Bronchial epithelial cell (primary cell): ENCODE measurements at places on chromosomes 5 and 9.

- no peak for DNase-seq
These were observed 100.2 kb downstream of the ADAMTS2 start for GRCh38 chr5:179245031-179245430.

DNA sequence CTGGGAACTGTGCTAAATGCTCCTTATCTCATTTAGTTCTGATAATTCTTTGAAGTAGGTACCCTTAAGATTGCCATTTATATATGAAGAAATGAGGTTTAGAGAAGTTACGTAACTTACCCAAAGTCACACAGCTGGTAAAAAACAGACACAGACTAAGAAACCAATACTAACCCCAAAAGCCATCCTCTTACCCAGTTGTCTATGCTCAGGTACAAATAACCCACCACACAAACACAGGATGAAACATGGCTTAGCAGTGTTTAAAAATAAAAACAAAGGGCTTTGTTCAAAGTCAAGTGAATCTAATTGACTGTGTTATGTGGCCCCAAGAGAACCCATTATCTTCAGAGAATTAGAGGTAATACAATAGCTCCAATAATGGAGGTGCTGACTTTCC lies 37.0 kb upstream of the IL7R start:
- DNase-seq: no peak

DNA sequence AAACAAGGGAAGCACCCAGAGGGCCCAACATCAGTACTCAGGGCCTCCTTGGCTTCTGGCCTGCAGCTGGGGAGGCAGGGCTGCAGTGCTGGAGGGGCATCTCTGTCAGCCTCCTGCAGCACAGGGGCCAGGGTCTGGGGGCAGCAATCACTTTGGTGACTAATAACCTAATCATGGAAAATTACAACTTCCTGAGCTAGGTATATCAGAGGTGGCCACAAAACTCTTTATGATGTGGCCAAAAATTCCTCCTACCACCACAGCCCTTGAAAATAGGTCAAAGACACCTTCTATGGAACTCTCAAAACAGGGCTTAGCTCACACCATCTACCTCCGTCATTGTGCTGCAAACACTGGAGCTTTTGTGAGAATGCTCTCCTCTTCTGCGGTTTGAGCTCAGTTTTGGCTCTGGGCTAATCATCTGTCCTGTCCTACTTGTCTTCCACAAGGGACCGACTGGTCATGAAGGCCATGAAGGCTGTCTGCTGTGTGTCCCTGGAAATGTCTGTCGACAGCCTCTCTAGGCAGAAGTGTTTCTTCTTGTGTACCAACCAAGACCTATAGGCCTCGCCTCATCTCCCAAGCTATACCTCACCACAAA lies 28.6 kb downstream of the CSF2 start:
- DNase-seq: no peak

GRCh38 chr5:170476704-170477103 lies 27.1 kb upstream of the KCNIP1 start:
- DNase-seq: no peak

DNA sequence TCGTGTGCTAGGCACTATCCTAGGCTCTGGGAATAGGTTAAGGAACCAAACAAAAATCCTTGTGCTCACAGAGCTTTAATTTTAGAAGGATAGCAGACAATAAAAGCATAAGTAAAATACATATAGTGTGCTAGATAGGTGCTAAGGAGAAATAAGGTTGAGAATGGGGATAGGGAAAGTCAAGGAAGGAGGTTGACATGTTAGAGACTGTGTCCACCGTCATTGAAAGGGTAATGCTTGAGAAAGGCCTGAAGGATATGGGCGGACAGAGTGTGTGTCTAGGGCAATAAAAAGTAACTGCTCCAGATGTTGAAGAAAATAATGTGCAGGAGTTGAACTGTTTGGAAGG lies 482 bp upstream of the TDRD7 start:
- no peak for DNase-seq

- no peak for DNase-seq
These were observed 4.7 kb downstream of the NOL6 start for GRCh38 chr9:33468797-33469621.

GRCh38 chr5:150621301-150621700 lies 19.2 kb upstream of the SYNPO start:
- no peak for DNase-seq

GRCh38 chr5:19771174-19771835 lies 216.7 kb downstream of the CDH18 start:
- DNase-seq: peak; percentile 38

- no peak for DNase-seq
These were observed 1131.0 kb downstream of the MAT2B start for GRCh38 chr5:164636456-164636855.

DNA sequence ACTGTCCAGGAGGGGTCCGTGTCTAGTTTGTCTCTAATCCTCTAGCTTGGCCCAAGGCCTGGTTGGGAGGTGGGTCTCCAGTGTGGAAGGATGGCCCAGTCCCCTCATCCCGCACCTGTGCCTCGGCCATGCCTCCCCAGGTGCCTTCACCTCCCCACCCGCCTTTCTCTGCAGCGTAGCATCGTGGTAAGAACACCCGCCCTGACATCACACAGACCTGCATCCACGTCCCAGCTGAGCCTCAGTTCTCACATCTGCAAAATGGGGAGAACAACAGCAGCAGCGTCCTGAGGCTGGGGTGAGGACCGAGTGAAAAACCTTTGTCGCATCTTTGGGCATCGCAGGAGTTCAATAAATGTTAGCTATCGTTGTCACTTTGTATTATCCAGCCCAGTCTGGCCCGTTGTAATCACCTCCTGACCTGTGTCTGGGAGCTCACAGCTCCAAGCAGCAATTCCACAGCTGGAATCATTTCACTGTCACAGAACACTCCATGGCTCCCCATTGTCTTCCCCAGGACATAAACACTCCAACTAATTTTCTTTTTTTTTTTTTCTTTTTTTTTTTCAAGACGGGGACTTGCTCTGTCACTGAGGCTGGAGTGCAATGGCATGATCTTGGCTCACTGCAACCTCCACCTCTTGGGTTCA lies 181.2 kb upstream of the IER5L start:
- no peak for DNase-seq

- DNase-seq: peak; percentile 77
These were observed 339.8 kb upstream of the RGMB start for GRCh38 chr5:98433673-98434072.

- no peak for DNase-seq
These were observed 52.9 kb downstream of the MACROH2A1 start for GRCh38 chr5:135345956-135346731.

- DNase-seq: no peak
These were observed 7.5 kb upstream of the HABP4 start for GRCh38 chr9:96442491-96442890.

DNA sequence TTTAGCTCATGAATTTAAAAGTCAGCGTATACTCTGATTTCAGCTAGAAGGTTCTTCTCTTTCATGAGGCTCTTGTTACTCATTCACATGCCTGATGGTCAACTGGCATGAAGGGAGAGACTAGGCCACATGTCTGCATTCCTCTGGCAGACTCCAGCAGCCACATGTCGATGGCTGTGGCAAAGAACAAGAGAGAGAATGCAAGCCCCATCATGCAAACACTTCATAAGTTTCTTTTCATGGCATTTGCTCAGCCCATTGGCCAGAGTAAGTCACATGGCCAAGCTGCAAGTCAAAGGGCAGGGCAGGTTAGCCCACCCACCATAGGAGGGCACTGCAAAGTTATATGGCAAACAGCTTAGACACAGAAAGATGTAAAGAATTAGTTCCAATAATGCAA lies 5.4 kb downstream of the KCNV2 start:
- DNase-seq: peak; percentile 93

- DNase-seq: no peak
These were observed 507.6 kb downstream of the SPATA31D1 start for GRCh38 chr9:82495884-82496777.

DNA sequence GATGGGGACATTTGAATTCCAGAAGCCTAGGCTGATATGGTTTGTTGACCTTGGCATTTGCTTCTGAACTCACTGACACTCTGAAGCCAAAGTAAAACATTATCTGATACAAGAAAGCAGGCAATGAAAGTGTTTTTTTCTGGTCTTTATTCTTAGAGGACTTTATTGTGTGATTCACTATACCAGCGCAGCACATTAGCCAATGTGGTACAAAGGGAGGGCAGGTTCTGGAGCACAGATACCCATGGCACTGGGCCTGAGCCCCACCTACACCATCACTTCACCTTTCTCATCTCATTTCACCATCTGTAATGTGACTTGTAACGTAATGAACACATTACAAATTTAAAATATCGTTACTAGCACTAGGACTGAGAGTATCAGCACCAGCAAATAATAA lies 89.7 kb upstream of the ZNF366 start:
- peak; percentile 16 for DNase-seq

- DNase-seq: no peak
These were observed 304.0 kb downstream of the TLR4 start for GRCh38 chr9:118008246-118008645.

- DNase-seq: peak; percentile 60
These were observed 48.4 kb upstream of the ISOC1 start for GRCh38 chr5:129046151-129046550.

GRCh38 chr5:72020161-72020983 lies 86.9 kb upstream of the MAP1B start:
- no peak for DNase-seq

GRCh38 chr9:96417661-96418082 lies 498 bp downstream of the ZNF367 start:
- no peak for DNase-seq

GRCh38 chr9:21991072-21991959 lies 2.9 kb downstream of the CDKN2A start:
- DNase-seq: no peak

GRCh38 chr5:154403234-154403633 lies 42.6 kb upstream of the SAP30L start:
- DNase-seq: no peak

DNA sequence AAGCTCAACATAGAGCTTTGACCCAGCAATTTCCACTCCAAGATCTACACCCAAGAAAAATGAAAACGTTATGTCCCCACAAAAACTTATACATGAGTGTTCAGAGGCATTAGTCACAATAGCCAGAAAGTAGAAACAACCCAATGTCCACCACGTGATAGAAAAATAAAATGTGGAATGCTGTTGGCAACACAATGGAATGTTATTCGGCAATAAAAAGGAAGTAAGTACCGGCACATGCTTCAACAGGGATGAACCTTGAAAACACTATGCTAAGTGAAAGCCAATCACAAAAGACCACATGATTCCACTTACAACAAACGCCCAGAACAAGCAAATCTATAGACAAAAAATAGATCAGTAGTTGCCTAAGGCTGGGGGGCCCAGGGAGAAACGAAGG lies 6.0 kb downstream of the UBQLN1 start:
- DNase-seq: peak; percentile 63

DNA sequence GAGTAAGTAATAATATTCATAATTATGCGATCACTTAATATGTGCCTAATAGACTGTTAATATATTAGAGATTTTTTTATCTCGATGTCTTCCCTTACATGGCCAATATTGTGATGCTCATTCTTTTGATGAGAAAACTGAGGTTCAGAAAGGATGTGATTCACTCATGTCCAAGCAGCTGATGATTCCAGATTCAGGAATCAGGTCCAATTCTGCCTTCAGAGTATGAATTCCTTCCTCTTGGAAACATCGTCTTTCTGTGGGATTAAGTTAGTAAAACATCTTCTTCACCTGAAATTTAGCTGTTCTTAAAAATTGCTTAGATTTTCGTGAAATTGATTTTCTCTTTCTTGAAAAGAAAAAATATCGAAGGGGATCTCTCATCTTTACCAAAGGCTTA lies 242.5 kb upstream of the RFX3 start:
- no peak for DNase-seq

- DNase-seq: no peak
These were observed 128.2 kb upstream of the NFIB start for GRCh38 chr9:14441976-14442651.

GRCh38 chr5:61744690-61745619 lies 412.9 kb downstream of the ZSWIM6 start:
- DNase-seq: peak; percentile 27

GRCh38 chr9:136829412-136829811 lies 12.9 kb upstream of the AJM1 start:
- no peak for DNase-seq

GRCh38 chr9:30280229-30280900 lies 2104.1 kb upstream of the ACO1 start:
- DNase-seq: no peak

DNA sequence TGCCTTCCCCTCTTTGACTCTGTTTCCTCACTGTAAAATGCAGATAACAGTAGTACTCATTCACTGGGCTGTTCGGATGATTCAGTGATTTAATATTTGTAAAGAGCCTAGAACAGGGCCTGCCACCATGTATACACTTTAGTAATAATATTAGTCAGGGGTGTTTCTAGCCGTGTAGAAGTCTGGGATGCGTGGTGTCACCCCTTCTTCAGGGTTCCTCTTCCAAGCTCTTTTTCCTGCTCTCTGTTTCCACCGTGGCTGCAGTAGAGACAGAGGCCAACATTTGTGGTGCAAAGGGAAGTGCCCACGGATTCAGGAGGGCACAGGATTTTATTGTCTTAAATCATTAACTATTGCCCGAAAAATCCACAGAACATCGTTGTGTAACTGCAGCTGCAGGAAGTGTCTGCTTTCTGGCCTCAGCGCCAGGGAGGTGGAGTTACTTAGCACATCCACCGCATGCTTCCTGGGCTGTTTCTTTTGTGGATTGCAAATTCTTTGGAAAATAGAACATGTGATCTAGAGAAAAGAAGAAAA lies 61.7 kb downstream of the TRIO start:
- peak; percentile 85 for DNase-seq

DNA sequence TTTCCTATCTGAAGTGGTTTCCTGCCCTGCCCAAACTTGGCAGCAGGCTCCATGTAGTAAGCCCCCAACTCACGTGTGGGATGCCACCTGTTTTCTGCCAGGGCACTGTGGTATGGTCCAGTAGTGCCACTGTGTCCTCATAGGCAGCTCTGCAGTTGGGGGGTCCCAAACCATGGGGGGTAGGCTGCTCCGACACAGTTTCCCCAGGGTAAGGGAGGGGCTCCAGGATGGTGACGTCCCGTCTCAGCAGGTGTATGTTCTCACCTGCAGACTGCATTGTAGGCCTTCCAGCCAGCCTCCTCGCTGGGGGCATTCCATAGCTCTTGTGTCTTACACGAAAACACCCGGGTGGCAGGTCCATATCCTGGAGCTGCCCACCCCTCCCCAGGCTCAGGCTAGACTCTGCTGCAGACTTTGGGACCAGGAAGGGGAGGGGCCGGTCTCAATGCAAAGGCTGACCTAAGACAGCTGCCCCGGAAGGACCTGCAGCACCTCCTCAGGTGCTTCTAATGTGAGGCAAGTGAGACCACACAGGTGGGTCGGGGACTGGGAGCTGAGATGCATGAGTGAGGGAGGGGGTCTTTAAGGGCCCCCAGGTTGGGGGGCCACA lies 330.5 kb upstream of the IRX4 start:
- DNase-seq: no peak

DNA sequence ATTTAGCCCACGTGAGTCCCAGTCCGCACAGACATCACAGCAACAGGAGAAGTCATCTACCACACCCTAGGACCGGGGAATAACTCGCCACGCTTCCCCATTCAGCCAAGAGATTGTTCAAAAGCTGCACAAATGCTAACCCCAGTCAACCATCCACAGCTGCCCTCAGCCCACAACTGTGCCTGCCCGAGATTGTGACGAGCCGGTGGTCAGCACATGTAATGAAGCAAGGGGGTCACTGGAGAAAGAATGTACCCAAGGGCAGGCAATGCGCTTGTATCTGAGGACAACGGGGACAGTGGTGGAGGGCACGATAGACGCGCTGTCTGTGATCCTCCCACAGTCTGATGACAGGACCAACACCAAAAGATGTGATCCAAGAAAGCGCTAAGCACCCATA lies 67.8 kb downstream of the COL23A1 start:
- DNase-seq: no peak
